Esophagus mucosa (tissue), 1 donor: ENCODE measurements at places on chromosomes 1 and 21. TPM values are rescaled to one million over a fixed set of nuclear protein-coding genes. Genes with fewer than 3 reads are reported as not detected.

The FCRL1 gene
- total RNA-seq, result 1.2 TPM

The SDC3 gene
- total RNA-seq, result 3.3 TPM

The SNRNP40 gene
- total RNA-seq, result 41.6 TPM

The MYBPH gene
- total RNA-seq, result not detected

DNA sequence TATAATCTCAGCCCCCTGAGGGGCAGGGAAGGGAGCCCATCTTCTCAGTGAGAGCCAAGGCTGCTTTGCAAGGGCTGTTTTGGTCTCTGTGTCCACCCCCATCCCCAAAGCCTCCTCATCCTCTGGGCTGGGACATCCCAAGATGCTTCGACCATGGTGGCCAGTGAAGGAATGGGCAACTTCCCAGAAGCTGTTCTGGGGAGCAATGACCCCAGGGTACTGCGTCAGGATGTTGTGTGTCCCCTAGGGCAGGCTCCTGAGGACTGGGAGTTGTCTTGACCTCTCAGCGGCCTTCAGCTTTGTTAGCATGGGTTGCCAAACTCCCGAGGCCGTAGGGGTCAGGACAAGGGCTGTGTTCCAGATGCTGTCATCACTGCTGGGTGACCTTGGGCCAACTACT, 238.4 kb upstream of the POU3F1 start:
- no peak for ATAC-seq

DNA sequence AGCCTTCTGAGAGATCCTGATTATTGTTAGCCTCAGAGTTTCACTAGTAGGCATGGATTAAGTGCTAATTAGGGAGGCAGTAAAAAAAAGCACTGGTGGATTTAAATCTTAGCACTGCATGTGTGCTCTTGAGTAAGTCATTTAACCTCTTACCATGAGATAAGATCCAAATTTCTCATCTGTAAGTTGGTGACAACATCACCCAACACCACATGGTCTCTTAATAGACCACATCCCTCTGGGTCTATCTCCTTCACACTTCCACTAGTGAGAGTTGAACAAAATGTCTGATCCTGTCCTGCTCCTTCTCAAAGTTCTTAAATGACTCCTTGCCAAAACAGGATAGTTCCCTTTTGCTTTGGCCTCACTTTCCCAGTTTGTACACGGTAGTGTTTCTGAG, 29.5 kb upstream of the DMRTA2 start:
- ATAC-seq, result no peak

- no peak for ATAC-seq
Measured at GRCh38 chr21:42117967-42118780, 47.1 kb downstream of the UMODL1 start.

- ATAC-seq, result peak; percentile 10
Measured at GRCh38 chr1:230210981-230211336, 143.9 kb downstream of the GALNT2 start.
